ENCODE measurements at places on chromosomes 5 and 9. TPM values are rescaled to one million over a fixed set of nuclear protein-coding genes. Genes with fewer than 3 reads are reported as not detected.
A peak's percentile ranks its signal among the peaks of the same experiment; 100 is the strongest.

GRCh38 chr9:84772511-84772910, 103.0 kb downstream of the NTRK2 start:
- no peak for DNase-seq

GRCh38 chr5:154767576-154767975, 12.4 kb downstream of the LARP1 start:
- no peak for DNase-seq

DNA sequence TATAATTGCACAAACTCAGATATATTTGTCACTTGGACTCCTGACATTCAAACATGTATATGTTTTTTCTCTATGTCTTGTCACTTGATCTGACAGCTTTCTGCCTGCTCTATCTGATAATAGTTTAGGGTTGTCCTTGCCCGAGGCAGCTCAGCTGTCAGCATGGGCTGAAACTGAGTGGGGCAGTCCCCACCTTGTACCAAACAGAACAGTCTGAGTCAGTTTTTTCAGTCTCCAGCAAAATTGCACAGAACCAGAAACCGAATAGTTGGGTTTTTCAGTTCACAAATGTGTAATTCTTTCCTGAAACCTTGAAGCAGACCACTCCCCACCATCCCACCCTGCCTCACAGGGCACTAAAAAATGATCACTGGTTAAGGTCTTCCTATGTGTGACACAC, 9.5 kb upstream of the HAND1 start:
- DNase-seq = no peak

GRCh38 chr5:158435161-158435616, 576.2 kb upstream of the CLINT1 start:
- no peak for DNase-seq

- peak; percentile 1 for DNase-seq
These were observed 105.1 kb downstream of the PHF2 start for GRCh38 chr9:93681269-93682154.

- DNase-seq = no peak
These were observed 355.3 kb downstream of the ZSWIM6 start for GRCh38 chr5:61687371-61687770.

GRCh38 chr5:100270023-100270771, 265.0 kb upstream of the FAM174A start:
- no peak for DNase-seq

DNA sequence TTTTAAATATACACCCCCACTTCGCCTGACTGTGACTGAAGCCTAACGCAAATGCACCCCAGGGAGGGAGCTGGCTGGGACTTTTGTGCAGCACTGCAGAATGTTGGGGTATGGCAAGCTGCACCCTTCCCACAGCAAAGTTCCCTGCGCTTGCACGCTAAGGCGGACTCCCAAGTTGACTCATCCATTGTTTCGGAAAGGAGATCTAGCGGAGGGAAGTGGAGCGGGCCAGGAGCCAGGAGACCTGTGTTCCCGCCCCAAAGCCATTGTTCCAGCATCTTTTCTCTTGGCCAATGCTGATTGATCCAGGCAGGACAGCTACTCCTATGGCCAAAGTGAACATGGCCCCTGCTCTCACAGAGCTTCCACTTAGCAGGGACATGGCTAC, 202.9 kb downstream of the AOPEP start:
- no peak for DNase-seq

DNA sequence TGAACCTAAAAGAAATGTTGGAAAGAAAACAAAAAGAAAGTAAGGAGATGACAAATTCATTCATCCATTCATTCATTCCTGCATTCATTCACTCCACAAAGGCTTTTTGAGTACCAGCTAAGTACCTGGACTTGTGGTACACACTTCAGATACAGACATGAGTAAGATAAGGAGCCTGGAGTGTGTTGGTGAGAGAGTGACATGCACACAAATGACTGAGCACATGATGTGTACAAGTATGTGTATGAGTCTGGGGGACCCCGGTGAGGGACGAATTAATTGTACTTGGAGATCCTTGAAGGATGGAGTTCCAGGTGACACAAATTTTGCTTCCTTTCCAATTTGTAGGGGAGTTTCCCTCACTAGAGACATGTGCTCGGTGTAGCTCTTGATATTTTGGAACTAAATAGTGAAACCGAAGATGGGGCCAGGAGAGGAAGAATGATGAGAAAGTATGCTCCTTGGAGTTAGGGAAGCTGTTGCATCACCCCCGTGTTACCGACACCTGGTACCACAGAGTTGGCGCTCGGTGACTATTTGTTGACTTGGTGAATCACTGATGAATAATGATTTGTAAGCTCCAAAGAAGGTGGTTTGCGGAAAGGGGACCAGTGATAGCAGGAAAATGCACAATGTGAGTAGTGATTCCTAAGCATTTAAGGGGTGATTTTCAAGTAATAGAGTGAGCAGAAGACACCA, 509.8 kb downstream of the CCDC171 start:
- no peak for DNase-seq

GRCh38 chr5:76145945-76146344, 62.8 kb downstream of the SV2C start:
- no peak for DNase-seq

GRCh38 chr5:146425023-146425422, 22.1 kb upstream of the TCERG1 start:
- no peak for DNase-seq

DNA sequence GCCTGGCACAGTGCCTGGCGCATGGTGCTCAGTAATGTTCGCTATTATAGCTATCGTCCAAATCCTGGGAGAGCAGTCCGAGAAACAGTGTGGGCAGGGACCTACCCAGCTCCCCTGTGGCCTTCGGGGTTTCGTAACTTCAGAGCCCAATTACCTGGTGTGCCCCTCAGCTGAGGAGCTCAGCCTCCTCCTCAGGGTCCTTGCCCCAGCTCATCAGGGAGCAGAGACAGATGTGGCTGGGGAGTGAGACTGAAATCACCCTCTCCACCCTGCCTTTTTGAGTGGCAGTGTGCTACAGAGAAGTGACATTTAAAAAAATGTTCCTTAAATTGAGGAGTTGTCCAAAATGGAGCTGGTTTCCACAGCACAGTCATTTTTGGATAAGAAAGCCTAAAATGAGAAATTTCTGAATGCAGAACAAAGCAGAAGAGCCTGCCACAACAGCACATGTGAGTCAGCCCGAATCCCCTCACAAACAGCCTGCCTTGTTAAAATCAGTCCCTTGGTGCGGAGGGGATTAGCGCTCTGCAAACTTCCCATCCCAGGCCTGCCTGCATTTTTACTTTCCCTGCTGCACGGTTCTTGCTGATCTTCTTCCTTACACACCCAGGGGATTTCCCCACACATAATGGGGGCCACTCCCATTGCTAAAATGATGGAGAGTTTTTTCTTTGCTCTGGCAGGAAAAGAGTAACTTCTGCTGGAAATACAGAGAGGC, 78.1 kb upstream of the PITX1 start:
- no peak for DNase-seq

DNA sequence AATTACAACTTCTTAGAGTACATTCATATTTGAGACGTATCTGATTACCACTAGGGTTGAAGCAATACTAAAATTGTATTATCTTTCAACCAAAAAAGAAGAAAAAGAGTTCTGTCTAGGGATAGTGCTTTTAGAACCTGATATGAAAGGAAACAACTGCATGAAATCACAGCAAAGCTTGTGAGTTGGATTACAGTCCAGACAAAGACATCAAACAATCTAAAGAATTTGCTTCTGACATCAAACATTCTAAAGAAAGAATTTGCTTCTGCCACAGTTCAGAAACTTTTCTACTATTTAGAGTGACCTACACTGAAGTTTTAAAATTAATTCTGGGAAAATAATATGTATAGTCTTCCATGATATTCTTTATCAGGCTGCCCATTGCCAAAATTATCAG, 1141.1 kb upstream of the ACO1 start:
- no peak for DNase-seq

- DNase-seq = no peak
These were observed 1.0 kb upstream of the UBAP1 start for GRCh38 chr9:34177593-34178435.

DNA sequence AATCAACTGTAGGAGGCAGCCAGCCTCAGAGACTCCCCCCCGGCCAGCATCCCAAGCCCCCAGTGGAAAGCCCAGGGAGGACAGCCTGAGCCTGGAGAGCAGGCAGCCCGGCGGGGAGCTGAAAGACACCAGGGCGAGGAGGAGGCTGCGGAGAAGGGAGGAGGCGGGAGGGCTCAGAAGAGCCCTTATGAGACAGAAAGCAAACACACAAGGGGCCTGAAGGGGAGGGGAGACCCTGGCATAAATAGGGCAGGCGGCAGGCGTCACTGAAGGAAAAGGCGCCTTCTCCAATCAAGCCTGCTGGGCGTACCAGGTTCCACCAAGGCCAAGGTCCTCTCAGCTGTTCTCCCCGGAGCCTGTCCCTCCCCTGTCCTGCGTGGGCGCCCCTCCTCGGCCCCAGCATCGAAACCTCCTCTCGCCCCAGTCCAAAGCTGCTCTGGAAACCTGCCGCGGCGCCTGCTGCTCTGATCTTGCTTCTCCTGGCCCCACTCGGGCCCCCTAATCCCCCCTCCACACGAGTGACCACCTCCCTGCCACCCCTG, 1.3 kb downstream of the SLC9A3 start:
- DNase-seq = no peak

DNA sequence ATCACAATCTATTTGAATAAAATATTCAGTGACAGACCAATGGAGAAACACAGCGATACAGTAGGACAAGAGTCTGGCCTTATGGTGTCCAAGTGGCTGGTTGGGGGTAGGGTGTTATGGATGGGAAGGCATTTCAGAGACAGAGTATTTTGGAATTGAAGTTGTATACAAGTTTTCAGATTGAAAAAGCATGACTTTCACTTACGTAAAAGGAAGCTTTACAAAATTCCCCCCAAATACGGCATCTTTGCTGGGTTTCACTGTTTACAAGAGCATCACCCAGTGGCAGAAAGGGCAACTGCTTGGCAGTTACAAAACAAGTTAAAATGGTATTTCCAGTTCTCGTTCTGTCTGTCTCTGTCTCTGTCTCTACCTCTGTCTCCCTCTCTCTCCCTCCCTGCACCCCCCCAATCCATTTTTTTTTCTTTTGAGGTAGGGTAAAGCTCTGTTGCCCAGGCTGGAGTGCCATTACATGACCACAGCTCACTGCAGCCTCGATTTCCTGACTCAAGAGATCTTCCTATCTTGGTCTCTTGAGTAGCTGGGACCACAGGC, 86.2 kb downstream of the PTPN3 start:
- no peak for DNase-seq

- DNase-seq = no peak
These were observed 120.2 kb downstream of the PDE4D start for GRCh38 chr5:59773294-59773693.

GRCh38 chr5:140808889-140809291, 2.0 kb downstream of the PCDHA4 start:
- DNase-seq = no peak

- DNase-seq = no peak
These were observed 160.1 kb downstream of the ACER2 start for GRCh38 chr9:19568946-19569345.

DNA sequence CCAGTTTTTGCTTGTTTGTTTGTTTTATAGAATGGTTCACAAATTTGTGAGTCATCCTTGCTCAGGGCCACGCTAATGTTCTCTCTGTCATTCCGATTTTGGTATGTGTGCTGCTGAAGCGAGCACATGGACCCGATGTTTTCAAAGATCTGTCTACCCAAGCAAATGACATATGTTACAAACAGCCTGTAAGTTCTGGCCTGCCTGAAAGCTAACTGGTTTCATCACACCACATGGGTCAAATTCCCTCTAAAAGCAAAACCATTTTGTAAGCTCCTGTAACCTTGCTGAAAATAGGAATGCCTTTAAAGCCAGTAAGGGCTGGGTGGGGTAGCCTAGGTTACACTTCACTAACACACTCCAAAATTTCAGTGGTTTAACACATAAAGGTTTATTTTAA, 25.4 kb downstream of the DMRT3 start:
- no peak for DNase-seq

- DNase-seq = no peak
These were observed 125.1 kb downstream of the GAS1 start for GRCh38 chr9:86822006-86822801.

DNA sequence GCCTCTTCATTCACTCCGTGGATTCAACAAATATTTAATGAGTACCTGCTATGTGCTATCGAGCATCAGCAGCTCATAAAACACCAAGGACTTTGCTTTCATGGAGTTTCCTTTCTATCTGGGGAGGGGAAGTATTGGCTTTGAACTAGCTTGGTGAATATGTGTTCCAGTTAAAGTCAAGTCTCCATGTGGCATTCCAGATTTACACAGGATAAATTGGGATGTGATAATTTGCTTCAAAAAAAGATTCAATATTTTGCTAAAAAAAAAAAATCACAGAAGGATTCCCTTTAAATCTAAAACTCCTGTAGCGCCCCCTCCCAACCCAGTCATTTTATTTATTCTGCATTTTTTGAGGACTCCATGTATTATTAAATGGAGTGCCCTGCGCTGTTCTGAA, 346.3 kb upstream of the SLC30A5 start:
- DNase-seq = no peak

DNA sequence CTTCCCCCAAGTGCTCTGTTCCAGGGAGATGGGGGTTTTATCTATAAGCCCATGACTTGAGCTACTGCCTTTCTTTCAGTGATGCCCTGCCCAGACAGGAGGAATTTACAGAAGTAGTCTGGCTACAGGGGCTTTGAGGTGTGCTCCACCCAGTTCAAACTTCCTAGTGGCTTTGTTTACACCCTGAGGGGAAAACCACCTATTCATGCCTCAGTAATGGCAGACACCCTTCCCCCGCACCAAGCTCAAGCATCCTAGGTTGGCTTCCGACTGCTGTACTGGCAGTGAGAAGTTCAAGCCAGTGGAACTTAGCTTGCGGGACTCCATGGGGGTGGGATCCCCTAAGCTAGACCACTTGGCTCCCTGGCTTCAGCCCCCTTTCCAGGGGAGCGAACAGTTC, 154.6 kb downstream of the IZUMO3 start:
- DNase-seq = no peak

GRCh38 chr5:14385019-14385418, 196.6 kb upstream of the OTULINL start:
- DNase-seq = no peak

GRCh38 chr5:180394031-180394636, 41.0 kb upstream of the GFPT2 start:
- DNase-seq = no peak

GRCh38 chr5:156411-157072, 34.8 kb upstream of the LRRC14B start:
- DNase-seq = no peak

DNA sequence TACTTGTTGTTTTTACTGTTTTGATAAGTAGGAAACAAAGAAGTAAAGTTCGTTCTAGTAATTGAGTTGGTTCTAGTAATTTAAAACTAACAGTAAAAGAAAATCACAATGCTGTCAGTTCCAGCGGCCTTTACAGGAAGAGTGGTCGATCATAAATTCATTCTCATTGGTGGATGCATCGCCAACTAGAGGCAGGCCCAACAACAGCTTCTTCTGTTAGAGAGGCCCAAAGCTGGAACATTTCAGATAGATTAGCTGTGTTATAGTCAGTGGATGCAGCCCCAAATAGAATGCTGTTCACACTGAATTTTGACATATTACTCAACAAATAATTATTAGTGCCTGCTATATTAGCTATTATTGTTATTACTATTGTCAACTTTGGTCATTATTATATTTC, 80.8 kb downstream of the ARRDC3 start:
- DNase-seq = no peak

ISOC1 gene
- 25.9 TPM for total RNA-seq

CCNB1 gene
- total RNA-seq = 252 TPM

MARCHF3 gene
- total RNA-seq = 3.1 TPM

HAUS6 gene
- 36.7 TPM for total RNA-seq

ALDH7A1 gene
- 169 TPM for total RNA-seq

CDO1 gene
- total RNA-seq = 27.6 TPM

PDCD1LG2 gene
- not detected for total RNA-seq

IQGAP2 gene
- total RNA-seq = 14.2 TPM

PKD2L2 gene
- total RNA-seq = not detected

SERF1A gene
- 12.3 TPM for total RNA-seq

OGN gene
- not detected for total RNA-seq

MRPS30 gene
- 54.1 TPM for total RNA-seq

All from neural crest cell (in vitro differentiated cells).